ENCODE measurements at places on chromosomes 5 and 9.

- DNase-seq: no peak
These were observed 134.5 kb downstream of the MED10 start for GRCh38 chr5:6243706-6244338.

DNA sequence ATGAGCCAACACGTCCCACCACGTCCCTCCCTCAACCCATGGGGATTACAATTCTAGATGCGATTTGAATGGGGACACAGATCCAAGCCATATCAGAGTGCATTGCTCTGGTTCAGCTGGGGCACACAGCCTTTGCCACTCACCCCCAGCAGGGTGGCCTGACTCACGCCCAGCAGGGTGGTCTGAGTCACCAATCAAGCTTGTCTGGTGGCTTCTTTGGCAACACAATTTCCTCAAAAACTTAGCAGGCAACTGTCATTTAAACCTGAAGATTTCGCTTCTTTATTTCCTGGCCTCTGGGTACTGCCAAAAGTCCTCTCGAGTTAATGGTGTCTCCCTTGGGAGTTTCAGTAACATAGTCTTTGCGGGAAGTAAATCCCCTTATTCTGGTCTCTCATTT lies 16.3 kb upstream of the SEMA5A start:
- DNase-seq: no peak

DNA sequence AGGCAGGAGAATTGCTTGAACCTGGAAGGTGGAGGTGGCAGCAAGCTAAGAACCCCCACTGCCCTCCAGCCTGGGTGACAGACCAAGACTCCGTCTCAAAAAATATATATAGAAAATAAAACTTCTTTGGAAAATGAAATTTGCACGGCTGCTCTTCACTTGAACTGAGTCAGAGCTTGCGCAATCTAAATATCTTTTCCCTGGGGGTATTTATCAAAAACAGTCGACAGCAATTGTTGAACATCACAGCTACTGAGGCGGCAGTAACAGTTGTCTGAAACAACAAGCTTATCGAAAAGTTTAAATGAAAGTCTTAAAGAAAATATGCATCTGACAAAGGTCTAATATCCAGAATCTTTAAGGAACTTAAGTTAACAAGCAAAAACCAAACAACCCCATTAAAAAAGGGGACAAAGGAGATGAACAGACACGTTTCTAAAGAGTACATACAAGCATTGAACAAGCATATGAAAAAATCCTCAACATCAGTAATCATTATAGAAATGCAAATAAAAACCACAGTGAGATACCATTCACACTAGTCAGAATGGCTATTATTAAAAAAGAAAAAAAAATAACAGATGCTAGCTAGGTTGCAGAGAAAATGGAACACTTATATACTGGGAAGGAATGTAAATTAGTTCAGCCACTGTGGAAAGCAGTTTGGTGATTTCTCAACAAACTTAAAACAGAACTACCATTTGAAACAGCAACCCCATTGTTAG lies 153.6 kb upstream of the CDH9 start:
- no peak for DNase-seq

GRCh38 chr9:93308158-93308602 lies 124.2 kb downstream of the WNK2 start:
- DNase-seq: no peak

DNA sequence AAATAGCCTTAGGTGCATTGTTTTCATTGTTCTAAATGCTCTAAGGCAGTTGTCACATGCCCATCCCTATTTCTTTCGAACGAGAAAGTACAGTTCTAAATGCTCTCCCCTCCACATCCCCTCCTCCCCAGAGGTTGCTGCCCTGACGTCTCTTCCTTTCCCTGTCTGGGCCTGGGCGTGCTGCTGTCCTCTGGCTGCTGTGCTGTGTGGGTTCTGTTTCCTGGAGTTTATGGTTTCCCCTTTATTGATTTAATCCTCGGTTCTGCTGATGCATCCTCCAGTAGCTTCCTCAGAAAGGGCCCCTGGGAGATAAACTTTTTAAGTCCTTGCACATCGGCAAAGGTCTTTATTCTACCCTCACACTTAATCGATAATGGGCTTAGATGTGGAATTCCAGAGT lies 48.8 kb downstream of the MVB12B start:
- peak; percentile 76 for DNase-seq

GRCh38 chr9:96674906-96675538 lies 19.9 kb upstream of the PRXL2C start:
- DNase-seq: peak; percentile 30

DNA sequence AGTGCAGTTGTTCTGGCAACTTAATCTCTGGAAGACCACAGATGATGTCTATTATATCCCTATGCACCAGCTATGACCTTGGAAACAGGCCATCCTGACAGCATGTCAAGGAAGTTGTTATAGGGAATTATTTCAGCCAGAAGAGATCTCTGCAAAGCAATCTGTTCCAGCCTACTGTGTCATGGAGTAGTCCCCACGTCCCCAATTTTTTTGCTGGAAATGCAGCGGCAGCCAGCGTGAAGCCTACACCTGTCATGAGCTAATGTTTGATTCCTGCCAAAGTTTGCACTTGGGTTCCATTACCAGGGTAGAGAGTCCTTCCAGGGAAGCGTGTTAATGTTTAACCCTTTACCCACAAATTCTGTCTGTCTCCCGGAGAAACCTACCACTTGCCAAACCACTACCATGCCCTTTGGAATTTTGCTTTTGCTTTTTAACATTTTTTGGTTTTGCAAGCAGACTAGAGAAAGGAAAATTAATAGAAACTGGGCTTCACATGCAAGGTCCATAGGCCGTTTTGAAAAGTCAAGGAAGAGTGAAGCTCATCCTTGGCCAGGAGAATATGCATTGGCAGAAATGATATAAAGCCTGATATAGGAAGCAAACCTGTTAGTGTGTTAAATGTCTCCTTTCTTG lies 174.9 kb upstream of the SPRY4 start:
- no peak for DNase-seq

DNA sequence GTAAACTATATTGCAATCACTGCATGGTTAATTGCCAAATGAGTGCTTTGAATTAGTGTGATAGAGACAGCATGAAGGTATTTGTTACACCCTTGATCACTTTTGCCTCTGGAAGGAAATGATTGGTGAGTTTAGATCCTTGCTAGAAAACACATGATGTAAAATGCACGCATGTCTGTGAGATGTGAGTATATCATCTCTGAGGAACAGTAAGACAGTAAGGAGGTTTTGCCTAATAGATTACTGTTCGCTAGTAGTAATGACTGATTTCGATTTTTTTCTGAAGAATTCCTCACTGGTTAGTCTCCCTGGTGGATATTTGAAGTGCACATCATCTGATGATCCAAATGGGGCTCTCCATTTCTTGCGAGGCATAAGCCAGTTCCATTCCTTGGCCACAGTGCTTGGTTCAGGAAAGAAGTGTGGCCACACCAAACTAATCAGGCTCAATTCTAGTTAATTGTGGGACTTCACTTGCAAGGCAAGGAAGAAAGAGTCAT lies 156.4 kb upstream of the ADRA1B start:
- peak; percentile 45 for DNase-seq

DNA sequence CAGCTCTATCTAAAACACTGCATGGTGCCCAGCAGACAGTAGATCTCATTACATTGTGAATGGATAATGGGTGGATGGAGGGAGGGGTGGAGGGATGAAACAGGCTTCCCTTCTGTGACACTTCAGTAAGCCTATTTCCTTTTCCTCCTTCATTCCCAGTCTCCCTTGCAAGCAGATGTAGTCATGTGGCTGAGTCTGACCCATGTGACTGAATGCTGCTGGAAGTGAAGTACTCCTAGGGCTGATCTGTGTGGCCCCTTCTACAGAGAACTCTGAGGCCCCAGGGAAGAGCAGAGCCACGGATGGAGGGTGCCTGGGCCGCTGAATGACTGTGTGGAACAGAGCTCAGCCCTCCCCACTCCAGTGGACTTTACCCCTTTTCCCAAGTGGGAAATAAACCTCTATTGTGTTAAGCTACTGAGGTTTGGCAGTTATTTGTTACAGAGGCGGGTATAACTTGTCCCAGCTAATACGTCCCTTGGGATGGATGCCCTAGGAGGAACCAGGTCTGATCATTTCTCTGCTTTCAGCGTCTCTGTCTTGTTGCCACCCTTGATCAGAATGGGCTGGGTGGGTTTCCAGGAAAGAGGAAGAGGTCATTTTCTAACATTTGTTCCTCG lies 176.1 kb upstream of the MVB12B start:
- DNase-seq: peak; percentile 7
